ENCODE measurements at places on chromosomes 5 and 9. TPM values are rescaled to one million over a fixed set of nuclear protein-coding genes. Genes with fewer than 3 reads are reported as not detected.

Gene SLC45A2
- total RNA-seq: not detected

Gene ARID3C
- total RNA-seq: not detected

Gene ZCCHC7
- 10.2 TPM for total RNA-seq

Gene CCIN
- 0.19 TPM for total RNA-seq

Gene TSSK1B
- not detected for total RNA-seq

Gene ESM1
- 188 TPM for total RNA-seq

Gene RIC1
- total RNA-seq: 36.7 TPM

Gene TTC23L
- 0.41 TPM for total RNA-seq

DNA sequence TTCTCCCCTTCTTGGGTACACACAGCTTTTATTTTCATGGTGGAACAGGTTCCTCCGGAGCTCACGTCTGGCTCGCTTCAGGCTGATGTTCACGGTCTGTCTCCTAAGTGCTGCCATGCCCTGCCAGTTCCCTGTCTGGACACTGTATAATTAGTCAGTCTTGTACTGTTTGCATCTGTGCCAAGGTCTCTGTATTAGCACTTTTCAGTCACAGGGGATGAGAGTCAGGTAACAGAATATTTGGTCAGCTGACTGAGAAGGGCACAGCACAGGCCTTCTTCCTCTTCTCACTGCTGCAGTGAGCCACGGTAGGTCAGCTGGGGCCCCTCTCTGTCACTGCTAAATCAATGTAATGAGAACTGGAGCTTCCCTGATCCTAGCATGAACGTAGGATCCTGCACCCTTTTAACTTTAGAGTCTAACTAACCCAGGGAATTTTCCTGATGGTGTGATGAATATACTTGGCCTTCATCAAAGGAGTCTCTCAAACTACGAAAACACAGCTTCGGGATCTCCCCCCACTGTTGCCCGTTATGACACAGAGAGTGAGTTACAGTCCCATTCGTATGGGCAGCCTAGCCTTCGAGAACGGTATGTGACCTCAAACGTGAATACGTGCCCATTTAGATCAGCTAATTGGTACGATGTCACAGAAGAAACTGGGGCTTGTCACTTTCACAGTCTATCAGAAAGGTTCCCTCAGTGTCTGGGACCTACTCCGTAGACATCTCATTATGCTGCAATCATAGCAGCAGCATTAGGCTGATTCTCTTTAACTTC is 354.1 kb upstream of the RFX3 start:
- no peak for DNase-seq

DNA sequence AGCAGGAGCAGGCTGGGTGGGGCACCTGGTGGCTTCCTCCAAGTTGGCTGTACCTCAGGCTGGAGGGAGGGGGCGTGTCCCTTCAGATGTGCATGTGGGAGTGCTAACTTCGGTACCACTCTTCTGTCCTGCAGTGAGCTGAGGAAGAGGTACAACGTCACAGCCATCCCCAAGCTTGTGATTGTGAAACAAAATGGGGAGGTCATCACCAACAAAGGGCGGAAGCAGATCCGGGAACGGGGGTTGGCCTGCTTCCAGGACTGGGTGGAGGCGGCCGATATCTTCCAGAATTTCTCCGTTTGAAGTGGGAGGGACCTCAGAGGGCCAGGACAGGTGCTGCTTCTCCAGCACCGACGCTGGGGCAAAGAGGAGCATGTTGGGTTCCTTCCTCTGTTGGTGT is 9.3 kb downstream of the NXNL2 start:
- DNase-seq: no peak

GRCh38 chr5:2207416-2208238 is 324.9 kb upstream of the IRX4 start:
- DNase-seq: no peak

GRCh38 chr5:169832845-169833244 is 147.4 kb downstream of the INSYN2B start:
- no peak for DNase-seq

- no peak for DNase-seq
These were observed 6.8 kb downstream of the NR2F1 start for GRCh38 chr5:93589829-93590215.

GRCh38 chr5:53446908-53447307 is 33.5 kb upstream of the FST start:
- DNase-seq: no peak

DNA sequence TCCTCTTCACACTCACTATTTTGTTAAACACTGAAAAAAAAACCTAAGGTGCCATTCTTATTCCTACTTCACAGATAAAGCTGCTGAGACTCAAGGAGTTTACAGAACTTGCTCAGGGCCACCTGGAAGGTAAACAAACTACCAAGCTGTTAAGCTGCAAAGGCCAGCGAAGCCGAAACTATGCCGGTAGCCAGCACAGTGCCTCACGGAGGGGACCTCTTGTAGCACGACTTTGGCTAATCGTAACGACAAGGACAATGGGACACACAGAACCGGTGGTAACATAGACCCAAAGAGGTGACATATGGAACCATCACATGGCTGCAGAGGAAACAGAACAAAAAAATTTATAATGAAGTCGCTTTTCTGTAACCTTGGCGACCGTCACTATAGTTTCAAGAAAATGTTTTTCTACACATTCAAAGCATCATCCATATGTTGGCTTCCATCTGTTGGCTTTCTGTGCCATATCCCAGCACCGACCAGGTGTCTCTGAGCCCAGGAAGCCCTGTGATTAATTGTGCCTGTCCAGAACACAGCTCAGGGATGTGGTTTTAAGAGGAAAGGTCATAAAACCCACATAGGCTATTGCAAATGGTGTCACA is 60.3 kb downstream of the S1PR3 start:
- no peak for DNase-seq

DNA sequence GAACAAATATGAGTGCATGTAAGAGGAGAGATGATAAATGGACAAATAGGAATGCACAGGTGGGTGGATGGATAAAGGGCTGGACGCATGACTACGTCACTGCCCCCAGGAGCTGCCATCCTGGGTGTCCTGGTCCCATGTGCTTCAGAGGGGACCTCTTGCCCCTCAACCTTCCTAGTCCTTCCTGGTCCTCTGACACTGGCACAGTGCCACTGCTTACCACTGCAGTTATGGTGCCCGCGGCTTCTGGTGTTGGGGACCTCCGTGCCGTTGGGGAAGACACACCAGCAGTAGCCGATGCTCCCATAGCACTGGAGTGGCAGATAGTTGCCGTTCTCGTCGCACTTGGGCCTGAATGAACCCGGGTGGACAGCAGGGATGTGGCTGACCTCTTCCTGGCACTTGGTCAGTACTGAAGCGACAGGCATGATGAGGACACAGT is 9.8 kb downstream of the CD74 start:
- no peak for DNase-seq

- no peak for DNase-seq
These were observed 32.6 kb upstream of the SMU1 start for GRCh38 chr9:33109097-33109496.

- no peak for DNase-seq
These were observed 3.6 kb upstream of the DCP2 start for GRCh38 chr5:112973036-112973435.

- no peak for DNase-seq
These were observed 483 bp downstream of the G3BP1 start for GRCh38 chr5:151772029-151772845.
